ENCODE measurements at places on chromosomes 12 and 14.

DNA sequence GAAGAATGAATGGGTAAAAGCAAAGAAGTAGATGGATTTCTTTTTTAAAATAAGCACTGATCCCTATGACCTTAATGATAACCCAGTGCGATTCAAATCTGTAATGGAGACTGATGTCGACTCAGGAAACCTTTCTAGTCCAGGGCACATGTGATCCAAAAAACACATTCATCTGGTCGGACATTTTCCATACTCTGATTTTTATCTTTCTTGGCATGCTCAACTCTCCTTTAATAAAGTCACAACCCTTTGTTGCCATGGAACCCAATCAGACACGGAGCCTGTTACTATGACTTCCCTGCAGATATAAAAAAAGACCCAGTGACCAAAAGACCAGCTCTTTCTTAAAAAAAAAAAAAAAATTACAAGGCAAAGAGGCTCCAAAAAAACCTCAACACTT, 27.9 kb downstream of the TMCC3 start:
- no peak for DNase-seq

DNA sequence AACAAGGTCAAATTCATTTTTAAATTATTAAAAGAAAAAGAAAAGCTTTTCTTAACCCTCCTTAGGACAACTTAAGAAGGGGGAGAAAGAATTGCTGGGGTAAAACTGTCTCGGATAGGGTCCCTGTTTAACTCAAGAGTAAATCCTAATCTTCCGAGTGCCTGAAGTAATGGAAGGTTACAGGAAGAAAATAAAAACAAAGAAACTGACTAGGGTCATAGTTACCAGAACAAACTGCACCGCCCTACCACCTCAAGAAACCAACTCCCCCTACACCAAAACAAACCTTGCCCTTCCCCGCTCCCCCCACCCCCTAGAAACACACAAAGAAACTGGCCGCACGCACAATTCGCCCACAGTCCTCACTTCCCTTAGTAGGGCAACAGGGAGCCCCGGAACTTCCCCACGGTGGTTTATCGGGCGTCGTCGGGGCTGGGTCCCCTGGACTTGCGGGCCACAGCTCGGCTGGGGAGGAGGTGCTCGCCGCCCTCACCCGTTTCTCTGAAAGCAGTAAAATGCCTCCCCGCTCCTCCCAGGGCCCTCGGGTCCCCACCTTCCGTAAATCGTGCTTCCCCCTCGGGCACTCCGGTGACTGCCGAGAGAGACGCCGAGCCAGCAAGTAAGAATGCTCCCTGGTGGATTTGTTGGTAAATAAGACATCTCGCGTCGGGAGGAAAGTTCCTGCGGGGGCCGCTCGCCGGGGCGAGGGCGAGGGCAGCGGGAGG, 2.4 kb downstream of the SINHCAF start:
- DNase-seq, result no peak

DNA sequence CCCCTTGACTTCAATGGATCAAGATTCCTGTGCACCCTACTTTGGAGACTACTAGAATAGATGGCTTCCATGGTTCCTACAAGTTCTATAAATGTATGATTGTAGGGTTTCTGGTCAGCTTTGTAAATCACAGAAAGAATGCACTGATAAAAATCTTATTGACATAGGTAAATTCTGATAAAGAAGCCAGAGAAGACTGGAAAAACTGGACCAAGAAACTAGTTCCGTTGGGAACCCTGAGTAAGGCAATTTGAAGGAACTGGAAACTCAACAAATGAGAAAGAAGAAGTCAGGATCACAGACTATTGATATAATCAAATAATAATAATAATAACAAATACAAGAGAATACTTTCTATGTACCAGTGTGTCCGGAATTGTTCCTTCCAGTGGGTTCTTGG, 15.4 kb upstream of the MGST1 start:
- DNase-seq, result no peak

DNA sequence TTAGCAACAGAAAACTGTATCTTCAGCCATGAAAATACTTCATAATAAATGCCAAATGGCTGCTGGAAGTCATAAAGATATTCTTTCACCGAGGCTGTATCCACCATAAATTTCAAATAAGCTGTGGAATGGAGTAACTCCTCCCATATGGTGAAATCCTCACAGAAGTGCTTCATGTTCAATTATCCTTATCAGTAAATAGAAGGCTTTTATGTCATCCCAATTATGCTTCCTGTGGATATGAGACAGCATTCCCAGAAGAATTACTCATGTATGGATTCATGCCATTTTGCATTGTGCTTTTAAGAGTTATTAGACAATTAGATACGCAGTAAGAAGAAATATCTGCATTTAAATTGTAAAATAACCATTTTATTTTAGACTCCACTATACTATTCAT, 99.0 kb downstream of the RTN1 start:
- DNase-seq, result no peak

GRCh38 chr12:86104087-86104486, 152.1 kb downstream of the MGAT4C start:
- no peak for DNase-seq

DNA sequence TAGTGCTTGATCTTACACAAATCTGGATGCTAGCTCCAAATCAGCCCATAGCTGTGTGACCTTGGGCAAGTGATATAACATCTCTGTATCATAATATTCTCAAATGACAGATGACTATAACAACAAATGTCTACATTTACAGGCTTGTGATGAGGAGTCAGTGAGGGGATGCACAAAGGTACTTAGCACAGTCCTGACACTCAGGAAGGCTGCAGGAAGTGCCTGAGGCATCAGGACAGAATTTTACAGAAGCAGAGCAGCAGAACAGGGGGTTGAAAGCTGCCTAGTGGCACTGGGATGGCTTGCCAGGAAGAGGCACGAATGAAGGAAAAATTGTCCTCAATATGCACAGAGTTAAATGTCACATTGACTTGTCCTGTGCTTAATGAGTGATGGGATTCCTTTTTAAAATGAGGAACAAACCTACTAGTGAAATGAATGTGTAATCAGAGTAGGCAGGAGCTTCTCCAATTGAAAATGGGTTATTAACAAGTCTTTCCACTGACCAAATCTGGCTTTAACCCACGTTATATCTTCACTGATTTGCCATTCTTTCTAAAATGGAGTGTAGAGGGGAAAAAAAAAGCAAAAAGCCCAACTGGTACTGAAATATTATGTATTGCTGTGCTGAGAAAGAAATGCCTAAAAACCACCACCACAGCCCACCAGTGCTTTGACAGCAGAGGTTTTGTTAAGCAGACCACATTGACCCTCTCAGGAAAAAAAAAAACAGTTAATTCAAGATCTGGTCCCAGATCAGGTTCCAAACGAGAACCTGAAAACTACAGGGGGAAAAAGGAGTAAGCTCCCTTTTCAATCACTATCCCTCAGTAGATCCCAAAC, 11.6 kb downstream of the BTG1 start:
- no peak for DNase-seq

DNA sequence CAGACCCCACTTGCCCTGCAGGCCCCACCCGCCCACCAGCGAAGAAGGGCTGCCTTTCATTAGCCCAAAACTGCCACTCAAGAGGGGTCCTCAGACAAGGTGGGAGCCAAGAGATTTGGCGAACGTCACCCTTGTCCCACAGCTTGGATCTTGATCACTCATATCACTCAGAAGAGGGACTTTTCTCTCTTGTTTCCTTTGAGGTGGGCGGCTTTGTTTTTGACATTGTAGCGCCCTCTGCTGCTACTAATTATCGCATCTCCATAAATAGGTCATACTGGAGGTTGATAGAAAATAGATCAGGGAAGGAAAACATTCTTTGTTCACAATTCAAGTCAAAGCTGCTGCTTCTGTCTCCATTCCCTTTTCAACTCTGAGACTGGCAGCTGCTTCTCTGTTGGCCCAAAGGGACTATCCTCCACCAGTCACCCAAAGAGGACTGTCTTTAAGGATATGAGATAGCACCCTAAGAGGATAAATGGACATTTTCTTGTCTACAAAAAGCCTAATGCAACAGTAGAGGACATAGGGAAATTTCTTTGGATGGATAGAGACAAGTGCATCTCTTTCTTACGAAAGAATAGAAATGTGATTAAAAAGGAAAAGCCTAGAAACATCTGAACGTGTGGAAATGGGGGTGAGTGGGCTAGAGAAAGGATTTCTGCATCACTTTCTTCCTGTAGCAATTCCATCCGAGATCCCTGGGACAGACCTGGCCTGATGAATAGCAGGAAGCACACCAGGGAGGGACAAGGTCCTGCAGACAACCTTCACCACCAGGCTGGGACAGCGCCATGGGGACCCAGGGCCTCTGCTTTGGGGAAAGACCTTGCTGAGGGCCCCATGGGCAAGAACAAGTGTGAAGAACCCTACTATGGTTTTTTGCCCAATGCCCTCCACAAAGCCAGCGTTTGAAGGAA, 115.8 kb downstream of the DAD1 start:
- DNase-seq, result no peak

GRCh38 chr12:48352157-48352760, 1.5 kb upstream of the ZNF641 start:
- DNase-seq, result no peak

- no peak for DNase-seq
These were observed 44.4 kb upstream of the PRIMA1 start for GRCh38 chr14:93832665-93833064.

DNA sequence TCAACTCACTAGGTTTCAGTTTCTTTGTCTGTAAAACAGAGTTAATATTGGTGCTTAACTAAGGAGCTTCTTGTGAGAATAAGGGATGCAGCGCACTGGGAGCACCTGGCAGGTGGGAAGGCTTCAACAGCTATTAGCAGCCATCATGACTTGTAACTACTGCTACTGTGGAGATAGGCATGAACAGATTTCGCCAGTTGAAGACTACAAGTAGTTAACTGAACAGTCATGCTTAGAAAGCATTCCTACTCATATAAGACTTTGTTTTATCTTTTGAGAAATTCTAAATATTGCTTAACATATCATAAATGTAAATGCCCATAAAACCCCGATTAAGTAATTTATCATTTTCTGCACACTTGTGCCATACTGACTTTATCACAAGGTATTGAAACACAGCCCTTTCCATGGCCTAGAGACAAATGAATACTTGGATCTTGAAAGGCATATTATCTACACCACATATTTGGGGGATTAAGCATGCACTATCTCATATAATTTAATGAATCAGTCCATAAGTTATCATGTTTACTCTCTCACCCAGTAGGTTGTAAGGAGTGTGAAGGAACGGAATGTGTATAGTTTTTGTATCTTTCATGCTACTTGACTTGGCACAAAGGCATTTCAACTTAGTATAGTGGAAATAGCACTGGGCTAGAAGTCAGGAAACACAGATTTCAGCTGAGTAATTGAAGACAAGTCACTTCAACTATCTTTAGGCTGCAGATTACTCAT, 16.1 kb downstream of the NTN4 start:
- no peak for DNase-seq

DNA sequence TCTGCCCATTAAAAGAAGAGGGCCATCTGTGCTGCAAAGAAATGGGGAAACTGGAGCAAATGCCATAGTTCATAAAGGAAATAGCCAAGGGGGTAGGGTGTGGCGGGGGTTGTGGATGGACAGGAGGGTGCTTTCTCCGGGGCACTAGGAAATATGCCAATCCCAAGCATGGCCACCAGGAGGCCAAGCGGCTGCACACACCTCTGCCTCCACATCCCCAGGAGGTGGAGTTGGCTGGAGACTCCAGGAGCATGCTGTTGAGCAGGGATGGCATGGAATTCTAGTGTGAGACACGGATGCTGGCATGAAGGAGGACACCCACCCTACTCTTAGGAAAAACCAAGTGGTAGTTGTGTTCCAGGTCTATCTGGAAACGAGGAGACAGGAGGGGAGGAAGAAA, 25.2 kb downstream of the NID2 start:
- no peak for DNase-seq

DNA sequence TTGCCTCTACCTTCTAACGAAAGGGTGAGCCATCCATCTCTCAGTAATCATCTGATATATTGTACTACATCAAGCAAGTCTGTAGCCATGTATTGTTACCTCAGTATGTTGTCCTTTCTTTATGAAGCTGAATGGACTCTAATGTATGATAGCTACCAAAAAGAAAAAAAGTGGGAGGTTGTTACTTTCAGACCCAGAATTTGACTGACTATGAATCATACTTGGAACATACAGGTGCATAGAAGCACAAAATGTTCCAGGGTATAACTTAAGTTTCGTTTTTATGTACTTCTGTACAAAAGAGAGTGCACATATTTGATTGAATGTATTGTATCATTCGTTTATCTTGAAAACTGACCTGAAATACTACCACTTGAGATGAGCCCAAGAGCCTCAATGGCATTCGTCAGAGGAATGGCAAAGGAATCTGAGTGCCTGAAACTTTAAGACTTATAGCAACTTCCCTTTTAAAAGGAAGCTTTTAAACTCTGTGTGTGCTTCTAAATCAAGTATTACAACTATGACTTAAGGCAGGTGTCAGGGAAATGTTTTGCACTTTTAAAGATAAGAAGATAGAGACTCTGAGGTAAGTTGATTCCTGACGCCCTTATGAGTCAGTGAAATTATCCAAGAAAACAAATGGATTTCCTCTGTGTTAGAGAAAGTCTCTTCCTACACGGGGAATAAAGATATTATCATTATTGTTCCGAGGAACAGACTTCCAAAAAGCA, 951.5 kb downstream of the GALC start:
- no peak for DNase-seq

DNA sequence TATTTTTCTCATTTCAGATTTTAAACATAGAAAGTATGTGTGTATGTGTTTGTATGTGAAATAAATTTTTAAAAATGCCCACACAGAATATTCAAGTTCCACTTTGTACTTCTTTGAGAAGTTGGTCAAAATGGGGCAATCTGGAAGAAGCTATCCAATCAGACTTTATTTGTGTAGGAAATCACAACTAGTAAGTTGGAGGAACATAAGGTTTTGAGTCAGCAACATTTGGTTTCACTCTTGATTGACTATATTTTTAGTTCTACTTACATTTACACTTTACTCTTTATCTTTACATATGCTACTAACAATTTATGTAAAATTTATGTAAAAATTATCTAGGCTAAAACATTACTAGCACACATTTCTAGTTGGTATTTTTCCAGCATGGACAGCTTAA, 128.1 kb downstream of the ATXN7L3B start:
- no peak for DNase-seq

GRCh38 chr12:44640427-44641190, 235.5 kb downstream of the NELL2 start:
- DNase-seq, result peak; percentile 31

GRCh38 chr14:29898470-29898869, 29.2 kb downstream of the PRKD1 start:
- no peak for DNase-seq

DNA sequence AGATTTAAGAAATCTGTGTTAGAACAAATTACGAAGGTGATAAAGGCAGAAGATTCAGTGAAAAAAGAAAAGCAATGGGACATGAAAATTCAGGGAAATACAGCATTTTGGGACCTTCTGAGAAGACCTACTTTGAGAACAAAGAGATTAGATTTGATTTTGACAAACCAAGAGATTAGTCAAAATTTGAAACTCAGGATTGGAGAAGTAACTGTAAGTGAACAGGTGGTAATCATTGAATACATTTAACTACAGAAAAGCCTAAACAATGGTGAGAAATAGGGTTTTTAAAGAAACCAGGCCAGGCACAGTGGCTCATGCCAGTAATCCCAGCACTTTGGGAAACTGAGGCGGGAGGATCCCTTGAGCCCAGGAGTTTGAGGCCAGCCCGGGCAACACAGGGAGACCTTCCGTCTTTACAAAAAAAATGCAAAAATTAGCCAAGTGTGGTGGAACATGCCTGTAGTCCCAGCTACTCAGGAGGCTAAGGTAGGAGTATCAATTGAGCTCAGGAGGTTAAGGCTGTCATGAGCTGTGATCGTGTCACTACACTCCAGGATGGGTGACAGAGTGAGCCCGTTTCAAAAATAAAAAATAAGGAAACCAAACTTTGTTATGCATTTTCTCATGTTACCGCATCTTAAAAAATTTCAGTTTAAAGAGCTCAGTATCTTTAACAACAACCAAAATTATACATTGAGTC, 8.9 kb upstream of the SAV1 start:
- DNase-seq, result no peak
